H1 (cell line): ENCODE measurements at places on chromosomes 7 and 10. TPM values are rescaled to one million over a fixed set of nuclear protein-coding genes. Genes with fewer than 3 reads are reported as not detected.
A peak's percentile ranks its signal among the peaks of the same experiment; 100 is the strongest.

The ETV1 gene
- 87.5 and 91.2 TPM in 2 replicates for total RNA-seq

The NEURL1 gene
- 0.58 and 0.73 TPM in 2 replicates for total RNA-seq

The EIF3B gene
- total RNA-seq = 306 and 316 TPM in 2 replicates

- DNase-seq = no peak
- H3K4me1 ChIP-seq = peaks cover 8% of the 10 kb centered on the region
- no peak overlapping the region for H3K4me3 ChIP-seq
- H3K36me3 ChIP-seq = no peaks in the 10 kb centered on the region
These were observed 6.7 kb upstream of the ZNF467 start for GRCh38 chr7:149780056-149780455.

- no peaks in the 10 kb centered on the region for H3K27me3 ChIP-seq
- H3K4me1 ChIP-seq = peaks cover 3% of the 10 kb centered on the region; the same call in 1 of the 2 replicates
- H3K27ac ChIP-seq = no peak overlapping the region
- H3K36me3 ChIP-seq = no peaks in the 10 kb centered on the region
- no peak overlapping the region for H3K4me3 ChIP-seq
- peak; percentile 44 for DNase-seq
These were observed 69.2 kb downstream of the ARMC3 start for GRCh38 chr10:22997096-22997495.
